ENCODE measurements at places on chromosomes 5 and 9. TPM values are rescaled to one million over a fixed set of nuclear protein-coding genes. Genes with fewer than 3 reads are reported as not detected.

Gene PTRH1
- total RNA-seq, result 27.0 TPM

Gene CDH9
- not detected for total RNA-seq

Gene TRIM7
- total RNA-seq, result 16.1 TPM

Gene MEF2C
- total RNA-seq, result 32.1 TPM

Gene HMCN2
- total RNA-seq, result under 0.01 TPM

Gene C9orf40
- total RNA-seq, result 8.6 TPM

DNA sequence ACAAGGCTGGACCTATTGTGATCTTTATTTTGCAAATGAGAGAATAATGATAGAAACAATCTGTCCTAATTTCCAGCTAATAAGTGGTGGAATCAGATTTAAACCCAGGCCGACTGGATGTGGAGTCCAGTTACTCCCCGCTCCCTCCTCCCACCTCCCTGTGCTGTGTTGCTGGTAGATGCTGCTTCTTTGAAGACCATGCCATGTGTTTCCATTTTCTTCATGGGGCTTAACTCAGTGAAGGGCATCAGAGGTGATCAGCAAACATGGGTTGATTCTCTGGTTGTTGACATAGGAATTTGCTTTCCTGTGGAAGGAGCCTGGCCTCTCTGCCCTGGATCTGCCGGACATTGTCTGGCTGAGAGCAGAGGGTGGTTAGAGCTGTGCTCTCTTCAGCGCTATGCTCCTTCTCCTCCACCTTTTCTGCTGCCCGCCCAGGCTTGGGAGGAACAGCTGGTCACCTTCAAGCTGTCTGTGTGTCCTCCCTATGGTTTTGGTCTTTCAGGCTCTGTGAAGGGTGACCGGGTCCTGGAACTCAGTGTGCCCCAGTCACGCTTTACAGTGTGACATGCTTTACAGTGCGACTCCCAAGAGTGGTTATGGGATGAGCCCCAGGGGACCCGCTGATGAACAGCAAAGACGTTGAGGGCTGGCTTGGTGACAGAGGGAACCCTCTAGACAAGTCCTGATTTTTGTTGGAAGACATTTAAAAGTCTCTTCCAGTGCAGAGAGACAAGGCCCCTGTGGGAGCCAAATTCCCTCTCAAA is 68.4 kb upstream of the RPS23 start:
- no peak for DNase-seq

- no peak for DNase-seq
These were observed 57.4 kb downstream of the NFIB start for GRCh38 chr9:14256588-14256987.

GRCh38 chr5:136016945-136017530 is 11.8 kb upstream of the TGFBI start:
- peak; percentile 100 for DNase-seq

DNA sequence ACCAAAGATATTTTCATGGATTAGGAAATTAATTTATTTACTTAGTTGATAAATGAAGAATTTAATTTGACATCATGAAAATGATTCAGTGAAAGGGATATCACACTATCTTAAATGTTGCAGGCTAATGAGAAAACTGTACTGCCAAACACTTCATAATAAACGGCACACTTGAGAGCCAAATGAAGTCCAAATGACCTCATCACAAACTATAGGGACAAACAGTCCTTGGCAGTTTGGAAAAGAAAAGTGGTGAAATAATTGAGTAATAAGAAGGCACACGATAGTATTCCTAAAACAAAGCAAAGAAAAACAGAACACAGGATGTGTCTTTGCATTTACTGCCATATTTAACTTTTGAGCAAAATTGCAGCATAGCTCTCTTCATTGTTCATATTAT is 116.9 kb upstream of the TLR4 start:
- DNase-seq, result no peak

DNA sequence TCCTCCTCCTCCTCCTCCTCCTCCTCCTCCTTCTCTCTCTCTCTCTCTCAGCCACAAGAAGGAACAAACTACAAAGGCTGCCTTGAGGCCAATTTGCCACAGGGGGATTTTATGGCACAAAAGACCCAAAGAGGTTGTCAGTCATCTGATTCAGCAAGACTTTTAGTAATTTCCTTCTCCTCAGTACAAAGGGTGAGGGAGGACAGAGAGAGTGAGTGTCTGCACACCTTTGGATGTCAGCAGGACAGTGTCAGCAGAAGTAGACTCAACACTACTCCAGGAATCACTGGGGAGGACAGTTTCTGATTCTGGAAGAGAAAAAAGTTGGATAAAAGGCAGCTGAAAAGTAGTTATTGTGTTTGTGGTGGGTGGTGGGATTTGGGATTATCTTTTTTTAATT is 13.6 kb downstream of the TIMD4 start:
- no peak for DNase-seq

DNA sequence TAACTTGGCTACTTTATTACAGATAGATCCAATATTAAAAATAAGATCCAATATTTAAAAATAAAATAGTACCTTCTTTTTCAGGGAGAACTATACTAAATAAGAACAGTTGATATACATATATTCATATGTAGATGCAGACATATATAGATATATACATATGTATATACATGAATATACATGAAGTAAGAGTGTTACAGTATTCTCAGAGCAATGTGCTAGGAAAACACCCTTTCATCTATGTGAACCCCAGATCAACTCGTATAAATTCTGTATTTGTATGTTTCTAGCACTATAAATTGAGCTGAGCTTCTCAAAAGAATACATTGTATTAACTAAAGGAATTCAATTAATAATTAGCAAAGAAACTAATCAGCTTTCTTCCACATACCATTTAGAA is 287.6 kb downstream of the PDE4D start:
- no peak for DNase-seq
